Esophagus muscularis mucosa (tissue), 4 donors: ENCODE measurements at places on chromosomes 7 and 10.

- no peak for DNase-seq
Observed at GRCh38 chr7:113813471-113813870, 105.3 kb downstream of the PPP1R3A start.

DNA sequence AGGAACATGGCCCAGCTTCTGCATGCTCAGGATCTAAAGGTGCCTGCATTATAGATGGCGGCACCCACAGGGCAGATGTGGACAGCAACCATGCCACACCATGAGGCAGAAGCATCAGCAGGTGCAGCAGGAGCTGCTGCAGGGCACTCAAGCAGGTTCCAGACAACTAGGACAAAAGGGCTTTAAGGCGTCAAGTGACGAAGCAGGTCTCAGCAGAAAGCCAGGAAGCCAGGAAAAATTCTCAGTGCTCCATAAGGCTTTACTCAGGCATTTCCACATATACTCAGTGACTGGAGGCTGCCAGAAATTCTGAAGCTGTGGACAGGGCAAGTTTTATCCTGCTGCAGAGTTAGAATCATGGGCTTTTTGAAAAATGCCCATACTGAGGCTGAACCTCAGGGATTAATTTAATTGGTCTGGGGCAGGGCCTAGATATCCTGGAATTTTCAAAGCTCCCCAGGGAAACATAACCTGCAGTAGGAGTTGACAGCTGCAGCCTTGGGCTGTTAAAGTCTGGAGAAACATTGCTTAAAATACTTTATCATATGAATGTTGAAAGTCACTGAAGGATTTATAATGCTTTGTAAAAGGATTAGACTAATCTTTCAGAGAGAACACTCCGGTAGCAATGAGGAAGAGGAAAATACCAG is 68.1 kb upstream of the RNF148 start:
- DNase-seq, result no peak

- DNase-seq, result no peak
Observed at GRCh38 chr10:27743877-27744801, 1.5 kb downstream of the MKX start.

- DNase-seq, result no peak
Observed at GRCh38 chr10:86170255-86171108, 196.1 kb downstream of the GRID1 start.

GRCh38 chr10:90526721-90527120 is 331.1 kb downstream of the HTR7 start:
- no peak for DNase-seq

- no peak for DNase-seq
Observed at GRCh38 chr7:148973256-148973655, 55.0 kb downstream of the PDIA4 start.

DNA sequence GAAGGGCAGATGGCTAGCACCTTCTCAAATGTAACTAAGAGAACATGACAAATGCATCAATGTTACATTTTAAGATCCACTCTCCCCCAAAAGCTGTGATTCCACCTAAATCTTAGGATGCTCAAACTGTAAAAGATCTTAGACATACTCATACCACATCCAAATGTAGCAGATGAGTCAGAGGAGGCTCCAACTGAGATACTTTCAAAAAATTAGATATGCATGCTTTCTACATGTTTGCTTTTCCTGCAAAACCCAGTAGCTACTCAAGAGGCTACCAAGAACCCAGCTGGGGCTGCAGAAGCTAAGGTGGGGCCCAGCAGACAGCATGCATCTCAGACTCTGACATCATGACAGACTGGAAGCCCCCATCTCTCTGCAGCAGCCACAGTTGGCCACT is 31.4 kb upstream of the FRMD4A start:
- no peak for DNase-seq

- no peak for DNase-seq
Observed at GRCh38 chr7:155709453-155709852, 65.0 kb downstream of the RBM33 start.

GRCh38 chr7:50834031-50834535 is 51.4 kb upstream of the GRB10 start:
- DNase-seq, result no peak

DNA sequence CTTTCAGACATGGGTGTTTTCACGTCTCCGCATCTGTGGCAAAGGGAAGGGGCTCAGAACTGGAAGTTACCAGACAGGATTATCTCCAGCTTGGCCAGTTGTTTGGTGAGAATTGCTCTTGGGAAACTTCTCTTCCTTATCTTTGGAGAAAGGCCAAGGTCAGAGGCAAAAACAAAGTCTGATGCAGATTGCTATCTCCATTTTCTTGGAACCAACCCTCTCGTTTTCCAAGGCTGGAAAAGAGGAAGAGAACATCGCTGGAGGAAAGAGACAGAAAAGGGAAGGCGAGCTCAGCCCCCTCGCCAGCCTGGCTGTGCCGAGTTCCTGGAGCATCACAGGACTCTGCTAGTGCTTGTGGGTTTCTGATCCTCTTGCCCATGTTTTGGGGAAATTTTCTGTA is 396.8 kb upstream of the SHH start:
- DNase-seq, result no peak

- no peak for DNase-seq
Observed at GRCh38 chr7:142638581-142638980, 110.7 kb upstream of the PRSS1 start.

GRCh38 chr7:40694026-40694809 is 559.4 kb downstream of the SUGCT start:
- no peak for DNase-seq

DNA sequence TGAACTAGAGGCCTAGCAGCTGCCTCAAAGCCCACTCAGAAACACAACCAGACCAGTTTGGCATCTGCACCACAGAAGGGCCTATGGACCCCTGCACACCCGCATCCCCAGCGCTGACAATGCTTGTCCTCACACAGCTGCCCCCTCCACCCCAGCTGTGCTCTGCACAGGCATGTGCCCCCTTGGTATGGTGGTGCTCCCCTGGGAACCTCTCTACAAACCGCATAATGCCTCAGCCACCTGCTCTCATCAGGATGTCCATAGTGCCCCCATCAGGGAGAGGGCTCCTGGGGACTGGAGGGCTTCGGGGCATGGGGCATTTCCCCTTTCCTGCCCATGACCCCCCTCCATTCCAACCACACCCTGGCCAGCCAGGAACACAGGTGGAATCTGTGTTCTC is 347.5 kb downstream of the GRID1 start:
- DNase-seq, result no peak

- no peak for DNase-seq
Observed at GRCh38 chr10:17910125-17910789, 41.5 kb upstream of the SLC39A12 start.

DNA sequence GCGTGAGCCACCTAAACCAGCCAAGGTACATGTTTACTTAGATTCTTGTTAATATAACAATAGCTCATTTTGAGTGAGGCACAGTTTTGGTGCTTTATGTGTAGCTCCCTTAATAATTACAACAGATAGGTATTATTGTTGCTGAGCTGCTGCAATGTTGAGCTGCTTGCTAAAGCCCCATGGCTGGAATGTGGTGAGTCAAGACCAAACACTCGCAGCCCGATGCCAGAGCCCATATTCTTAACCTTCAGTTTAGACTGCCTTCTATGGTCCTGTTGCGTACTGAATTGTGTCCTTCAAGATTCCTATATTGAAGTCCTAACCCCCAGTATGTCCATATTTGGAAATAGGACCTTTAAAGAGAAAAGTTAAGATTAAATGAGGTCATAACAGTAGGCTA is 407.1 kb downstream of the NEBL start:
- DNase-seq, result no peak

GRCh38 chr10:113991091-113991860 is 52.4 kb upstream of the ADRB1 start:
- DNase-seq, result no peak

GRCh38 chr7:2116989-2117591 is 115.7 kb downstream of the MAD1L1 start:
- no peak for DNase-seq

- DNase-seq, result no peak
Observed at GRCh38 chr10:21296575-21297355, 228.7 kb downstream of the SKIDA1 start.

DNA sequence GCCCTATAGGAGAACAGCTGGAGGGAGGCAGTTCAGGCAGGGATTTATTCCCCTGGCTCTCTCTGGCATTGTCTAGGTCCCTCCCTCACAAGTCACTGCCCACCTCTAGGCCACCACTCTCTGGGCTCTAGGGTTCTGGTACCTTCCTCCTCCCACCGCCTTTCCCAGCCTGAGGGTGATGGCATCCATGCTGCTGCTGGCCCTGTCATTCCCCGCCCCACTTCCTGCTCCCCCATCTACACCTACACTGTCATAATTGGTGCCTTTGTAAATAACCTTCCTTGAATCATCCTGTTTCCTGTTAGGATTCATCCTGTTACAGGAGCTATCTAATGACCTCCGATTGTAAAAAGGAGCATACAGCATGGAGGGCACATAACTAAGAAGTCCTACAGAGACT is 303.3 kb upstream of the COBL start:
- DNase-seq, result no peak
